ENCODE measurements at places on chromosomes 12 and 14.

GRCh38 chr14:61184112-61184511 is 97.0 kb downstream of the TMEM30B start:
- no peak for DNase-seq

DNA sequence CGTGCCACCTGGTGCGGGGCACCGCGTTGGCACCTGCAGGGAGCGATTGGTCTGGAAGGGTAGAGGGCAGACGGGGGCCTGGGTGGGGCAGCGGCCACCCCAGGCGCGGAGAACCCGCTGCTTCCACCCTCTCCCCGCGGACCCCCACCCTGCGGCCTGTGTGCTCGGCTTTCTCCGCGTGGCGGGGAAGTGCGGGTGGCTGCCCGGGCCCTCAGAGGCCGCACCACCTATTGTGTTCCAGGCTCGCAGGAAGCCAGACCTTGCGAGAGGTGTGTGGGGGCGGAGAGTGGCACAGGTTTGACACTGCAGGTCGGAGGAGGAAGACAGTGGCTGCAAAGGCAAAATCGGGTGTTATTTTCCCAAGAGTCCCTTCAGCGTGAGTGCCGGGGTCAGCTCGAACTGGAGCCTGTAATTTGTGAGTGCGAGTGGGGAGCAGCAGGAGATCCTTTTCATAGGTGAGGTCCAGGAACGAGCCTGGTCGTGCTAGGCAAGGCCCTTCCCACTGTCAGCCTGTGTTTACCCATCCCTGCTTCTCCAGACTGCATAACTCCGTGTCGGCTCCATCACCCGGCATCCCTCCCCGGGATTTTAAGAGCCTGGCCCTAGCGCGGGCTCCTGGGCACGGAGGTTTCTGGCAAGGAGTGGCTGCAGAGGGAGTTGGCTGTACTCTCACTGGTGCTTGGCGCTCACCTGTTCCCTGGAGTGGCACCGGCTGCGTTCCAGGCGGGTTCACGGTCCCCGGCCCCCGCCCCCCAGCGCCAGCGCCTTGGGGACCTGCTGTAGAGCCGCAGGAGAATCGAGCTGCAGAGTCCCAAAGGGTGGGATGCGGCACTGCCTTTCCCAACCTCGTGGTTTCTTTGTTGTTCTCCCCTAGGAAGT is 935 bp downstream of the TBC1D30 start:
- no peak for DNase-seq

DNA sequence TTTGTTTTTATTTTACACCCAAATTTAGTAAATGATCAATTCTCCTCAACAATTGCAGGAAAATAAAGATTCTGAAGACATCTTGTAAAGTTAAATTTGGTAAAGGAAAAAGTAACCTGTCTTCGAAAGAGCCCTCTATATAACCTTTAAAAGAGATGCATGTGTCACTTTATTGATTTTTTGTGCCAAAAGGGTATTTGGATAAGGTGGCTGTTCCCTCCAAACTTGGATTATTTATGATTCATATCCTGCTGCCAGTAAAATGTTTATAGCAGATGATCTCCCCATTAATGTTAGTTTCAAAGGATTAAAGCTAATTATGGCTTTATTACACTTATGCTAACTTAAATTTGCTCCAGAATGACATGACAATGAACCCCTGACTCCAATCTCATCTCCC is 98.8 kb downstream of the DUSP6 start:
- DNase-seq: no peak

DNA sequence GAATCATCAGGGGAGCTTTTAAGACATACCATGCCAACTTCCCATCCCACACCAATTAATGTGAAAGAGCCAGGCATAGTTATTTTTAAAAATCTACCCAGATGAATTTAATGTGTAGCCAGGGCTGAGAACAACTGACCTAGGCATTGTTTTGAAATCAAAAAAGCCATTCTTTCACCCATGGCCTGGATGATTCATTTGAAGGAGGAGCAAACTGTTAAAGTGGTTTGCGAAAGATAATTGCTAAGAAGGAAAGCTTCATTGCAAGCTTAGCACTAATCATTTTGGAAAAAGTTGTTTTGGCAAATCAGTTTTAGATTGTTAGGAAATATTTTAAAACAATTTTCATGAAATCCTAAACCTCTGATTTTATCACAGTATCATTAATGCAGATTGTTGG is 2.1 kb upstream of the GTSF1 start:
- no peak for DNase-seq

DNA sequence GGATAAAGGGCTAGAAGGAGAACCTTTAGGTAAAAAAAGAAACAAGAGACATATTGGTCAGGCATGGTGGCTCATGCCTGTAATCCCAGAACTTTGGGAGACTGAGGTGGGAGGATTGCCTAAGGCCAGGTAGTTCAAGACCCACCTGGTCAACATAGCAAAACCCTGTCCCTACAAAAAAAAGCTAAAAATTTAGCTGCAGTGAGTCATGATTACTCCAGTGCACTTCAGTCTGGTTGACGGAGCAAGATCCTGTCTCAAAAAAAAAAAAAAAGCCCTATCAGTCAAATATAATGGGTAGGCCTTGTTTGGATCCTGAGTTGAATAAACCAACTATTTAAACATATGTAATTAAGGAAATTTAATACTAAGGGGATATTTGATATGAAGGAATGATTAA is 54.2 kb downstream of the PPP1R36 start:
- DNase-seq: no peak

DNA sequence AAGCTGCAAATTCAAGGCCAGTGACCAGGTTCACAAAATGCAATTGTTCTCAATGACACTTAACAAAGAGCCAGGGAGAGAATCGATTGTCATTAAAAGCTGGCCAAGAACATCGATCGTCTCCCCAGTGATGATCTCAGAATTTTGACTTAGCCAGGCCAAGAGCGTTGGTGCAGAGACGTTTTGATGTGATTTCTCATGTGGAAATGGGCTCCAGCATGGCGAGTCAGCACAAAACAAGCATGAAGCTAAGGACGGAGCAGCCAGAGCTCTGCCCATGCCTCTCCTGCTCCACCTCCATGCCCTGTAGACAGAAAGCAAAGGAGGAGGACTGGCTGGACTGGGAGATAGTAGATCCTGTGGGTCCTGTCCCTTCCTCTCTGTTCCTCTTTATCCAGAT is 270.8 kb downstream of the FOXN3 start:
- DNase-seq: no peak

- DNase-seq: no peak
Measured at GRCh38 chr14:73476451-73476931, 14.2 kb upstream of the RIOX1 start.

DNA sequence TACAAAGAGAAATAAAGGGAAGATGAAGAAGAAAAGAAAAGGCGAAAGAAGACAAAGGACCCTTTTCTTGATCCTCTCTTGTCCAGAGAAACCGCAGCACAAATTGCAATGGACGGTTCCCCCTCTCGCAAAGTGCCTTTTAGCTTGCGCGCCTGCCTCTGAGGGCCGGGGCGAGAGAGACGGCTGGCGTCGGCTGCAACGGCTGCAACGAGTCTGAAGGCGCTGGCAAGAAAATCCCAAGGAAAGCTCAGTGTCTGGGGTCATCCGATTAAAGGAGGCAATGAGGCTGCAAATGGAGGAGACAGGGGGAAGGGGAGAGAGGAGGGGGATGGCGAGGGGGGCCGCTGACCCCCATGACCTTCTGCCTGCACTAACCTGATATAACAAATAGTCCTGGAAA is 671.5 kb downstream of the MED13L start:
- DNase-seq: no peak

- no peak for DNase-seq
Measured at GRCh38 chr12:50569876-50570275, 65.1 kb downstream of the DIP2B start.

DNA sequence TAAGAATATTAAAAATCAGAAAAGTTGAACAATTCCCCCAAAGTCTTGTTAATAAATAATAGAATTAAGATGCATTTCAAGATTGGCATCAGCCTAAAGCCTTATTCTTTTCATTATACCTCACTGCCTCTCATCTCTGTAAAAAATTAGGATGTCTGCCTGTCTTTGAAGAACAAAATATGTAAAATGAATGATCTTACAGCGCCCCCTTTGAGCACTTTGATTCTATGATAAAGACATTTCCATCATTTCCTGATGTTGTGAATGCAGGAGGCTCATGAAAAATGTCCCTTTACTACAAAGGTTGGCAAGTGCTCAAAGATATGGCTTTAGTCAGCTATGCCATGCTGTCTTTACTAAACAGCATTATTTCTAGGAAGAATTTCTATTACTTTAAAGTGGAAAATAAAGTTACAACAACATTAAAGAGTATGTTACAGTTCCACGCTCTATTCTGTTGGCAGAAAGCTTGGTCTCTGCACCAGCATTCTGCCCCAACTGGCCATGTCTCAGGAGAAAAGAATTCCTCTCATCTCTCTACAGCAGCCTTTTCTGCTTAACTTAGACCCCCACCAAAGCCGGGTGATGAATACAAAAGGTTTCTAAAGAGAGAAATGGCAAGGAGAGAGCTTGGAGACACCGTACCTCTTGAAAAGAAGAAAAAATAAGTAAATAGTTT is 95.1 kb downstream of the LLPH start:
- no peak for DNase-seq

DNA sequence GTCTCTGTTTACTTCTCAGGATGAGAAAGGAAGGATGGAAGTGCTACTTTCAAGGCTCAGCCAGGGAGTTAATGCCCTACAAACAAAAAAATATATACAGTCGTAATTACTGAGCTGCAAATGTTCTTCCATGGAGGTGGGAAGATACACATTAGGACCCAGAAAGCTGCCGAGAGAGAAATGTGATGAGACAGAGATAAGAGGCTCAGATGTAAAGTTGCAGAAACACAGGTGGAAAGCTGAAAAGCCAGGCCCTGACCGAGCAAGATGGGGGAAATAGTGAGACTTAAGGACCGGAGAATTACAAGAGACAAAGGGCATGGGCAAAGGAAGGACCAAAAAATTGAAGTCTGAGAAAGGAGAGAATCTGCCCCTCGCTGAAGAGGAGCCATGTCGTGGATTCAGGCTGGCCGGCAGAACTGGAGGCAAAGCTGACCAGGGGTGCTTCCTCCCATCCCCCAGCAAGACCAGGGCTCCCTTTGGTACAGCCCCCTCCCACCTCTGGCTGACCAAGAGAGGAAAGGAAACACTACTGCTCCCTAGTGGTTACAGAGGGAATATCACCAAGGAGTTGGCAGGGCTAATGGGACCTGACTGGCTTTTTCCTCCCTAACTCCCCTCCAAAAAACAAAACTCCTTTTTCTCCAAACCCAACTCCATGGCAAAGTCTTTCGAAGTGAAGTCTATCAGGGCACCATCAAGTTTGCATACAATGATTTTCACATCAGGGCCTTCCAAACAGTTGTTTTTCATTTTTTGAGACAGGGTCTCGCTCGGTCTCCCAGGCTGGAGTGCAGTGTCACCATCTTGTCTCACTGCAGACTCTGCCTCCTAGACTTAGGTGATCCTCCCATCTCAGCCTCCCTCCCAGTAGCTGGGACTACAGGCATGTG is 12.1 kb downstream of the ZFHX2 start:
- DNase-seq: no peak

DNA sequence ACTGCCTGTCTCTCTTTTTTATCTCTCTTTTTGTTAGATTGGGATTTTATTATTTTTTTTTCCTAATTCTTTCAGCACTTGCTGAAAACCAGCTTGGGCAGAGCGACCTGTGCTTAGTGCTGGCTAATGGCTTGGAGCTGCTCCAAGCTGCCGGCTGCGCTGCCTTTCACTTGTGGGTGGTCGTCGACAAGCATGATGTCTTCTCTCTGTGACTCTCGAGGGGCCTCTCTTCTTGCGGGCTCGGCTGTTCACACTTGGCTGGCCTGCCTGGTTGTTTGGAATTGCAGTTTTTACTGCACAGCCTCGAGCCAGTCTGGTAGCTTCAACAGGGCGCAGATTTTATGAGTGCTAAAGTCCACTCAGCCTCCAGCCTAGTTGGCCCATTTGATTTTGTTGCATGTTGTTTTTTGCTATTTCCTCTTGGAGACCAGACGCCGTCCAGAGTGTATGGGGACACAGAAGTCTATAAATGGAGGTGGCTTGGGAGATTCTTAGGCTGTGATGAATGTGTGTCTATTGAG is 18.6 kb downstream of the TPCN1 start:
- no peak for DNase-seq

GRCh38 chr12:132484891-132485441 is 5.0 kb upstream of the FBRSL1 start:
- DNase-seq: no peak

GRCh38 chr14:104171895-104172294 is 33.5 kb downstream of the KIF26A start:
- DNase-seq: no peak

GRCh38 chr12:2797721-2798418 is 3.1 kb downstream of the FKBP4 start:
- DNase-seq: no peak

GRCh38 chr14:92224358-92224954 is 98.5 kb upstream of the SLC24A4 start:
- DNase-seq: no peak

DNA sequence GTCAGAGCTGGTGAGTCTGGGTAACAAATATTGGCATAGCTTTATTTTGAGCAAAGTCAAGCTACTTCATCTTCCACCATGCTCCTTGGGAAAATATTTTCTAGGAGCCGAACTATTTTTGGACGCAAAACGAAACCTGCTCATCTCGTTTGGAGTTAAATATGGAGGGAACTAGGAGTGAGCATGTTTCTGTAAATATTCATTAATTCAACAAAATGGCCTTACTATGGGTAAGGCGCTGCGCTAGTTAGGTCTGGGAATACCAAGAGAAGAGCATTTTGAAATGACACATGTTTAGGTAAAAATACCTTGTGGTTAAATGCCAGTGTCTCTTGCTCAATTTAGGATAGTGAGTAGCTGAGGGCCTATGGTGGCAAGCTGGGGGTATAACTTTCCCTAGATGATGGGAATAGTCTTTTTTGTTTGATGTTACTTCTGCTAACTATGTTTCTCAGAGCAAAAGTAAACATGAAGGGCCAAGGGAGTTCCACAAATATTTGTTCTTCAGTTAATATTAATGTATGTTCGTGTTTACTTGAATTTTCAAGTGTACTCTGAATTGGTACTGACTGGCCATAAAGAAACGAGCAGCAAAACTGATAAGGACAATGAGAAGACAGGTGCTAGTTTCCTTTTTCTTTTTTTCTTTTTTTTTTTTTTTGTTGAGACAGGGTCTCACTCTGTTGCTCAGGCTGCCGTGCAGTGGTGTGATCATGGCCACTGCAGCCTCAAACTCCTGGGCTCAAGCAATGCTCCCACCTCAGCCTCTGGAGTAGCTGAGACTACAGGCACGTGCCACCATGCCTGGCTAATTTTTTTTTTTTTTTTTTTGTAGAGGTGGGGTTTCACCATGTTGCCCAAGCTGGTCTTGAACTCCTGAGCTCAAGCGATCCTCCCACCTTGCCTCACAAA is 77.7 kb downstream of the MAP1LC3B2 start:
- DNase-seq: no peak

DNA sequence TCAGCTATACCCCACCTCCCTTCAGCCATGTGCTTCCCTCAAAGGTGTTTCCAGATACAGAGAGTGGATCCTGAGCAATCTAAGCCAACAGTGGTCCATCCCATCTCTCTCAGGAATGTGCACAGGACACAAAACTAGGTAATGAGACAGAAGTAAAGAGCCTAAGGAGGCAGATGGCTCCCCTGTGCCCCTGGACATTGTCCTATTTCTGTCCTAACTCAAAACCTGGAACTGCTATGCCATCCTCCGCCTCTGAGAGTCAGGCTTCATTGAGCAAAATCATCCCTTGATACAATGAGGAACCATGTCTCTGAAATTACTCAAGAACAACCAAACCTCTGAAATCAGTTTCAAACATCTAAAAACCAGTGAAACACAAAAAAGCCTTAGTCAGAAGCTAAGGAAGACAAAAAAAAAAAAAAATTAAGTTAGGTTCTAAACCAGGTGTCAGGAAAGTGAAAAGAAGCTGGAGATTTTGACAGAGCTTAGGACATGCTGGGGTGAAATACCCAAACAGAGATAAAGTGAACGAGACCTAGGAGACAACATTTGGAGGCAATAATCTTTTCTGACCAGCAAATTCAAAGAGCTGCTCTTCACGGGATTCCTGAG is 200.3 kb upstream of the PLEKHG7 start:
- peak; percentile 56 for DNase-seq
